ENCODE measurements at places on chromosomes 2 and 18.
A peak's percentile ranks its signal among the peaks of the same experiment; 100 is the strongest.

DNA sequence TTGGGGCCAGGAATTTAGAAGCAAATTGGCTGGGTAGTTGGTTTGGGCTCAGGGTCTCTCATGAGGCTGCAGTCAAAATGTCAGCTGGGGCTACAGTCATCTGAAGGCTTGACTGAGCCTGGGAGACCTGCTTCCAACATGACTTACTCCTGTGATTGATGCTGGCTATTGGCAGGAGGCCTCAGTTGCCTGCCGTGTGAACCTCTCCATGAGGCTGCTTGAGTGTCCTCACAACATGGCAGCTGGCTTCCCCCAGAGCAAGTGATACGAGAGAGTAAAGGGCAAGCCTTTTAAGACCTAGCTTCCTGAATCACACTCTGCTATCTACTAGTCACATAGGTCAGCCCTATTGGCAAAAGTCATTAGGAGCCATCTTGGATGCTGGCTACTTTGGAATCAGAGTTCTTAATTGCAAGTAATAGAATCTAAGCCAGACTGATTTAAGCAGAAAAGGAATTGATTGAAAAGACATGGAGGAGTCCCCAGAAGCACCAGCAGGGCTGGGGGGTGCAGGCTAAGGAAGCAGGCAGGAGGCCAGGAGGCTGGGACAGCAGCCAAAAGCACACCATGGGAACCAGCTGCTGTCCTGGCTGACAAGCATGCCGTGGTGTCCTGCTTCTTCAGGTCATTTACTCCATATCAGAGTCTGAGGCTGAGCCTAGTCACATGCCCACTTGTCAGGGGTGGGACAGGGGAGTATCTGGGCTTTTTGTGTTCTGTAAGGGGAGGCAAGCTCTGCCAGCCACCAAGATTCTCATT lies 7.8 kb upstream of the GIGYF2 start:
- DNase-seq = peak; percentile 39

DNA sequence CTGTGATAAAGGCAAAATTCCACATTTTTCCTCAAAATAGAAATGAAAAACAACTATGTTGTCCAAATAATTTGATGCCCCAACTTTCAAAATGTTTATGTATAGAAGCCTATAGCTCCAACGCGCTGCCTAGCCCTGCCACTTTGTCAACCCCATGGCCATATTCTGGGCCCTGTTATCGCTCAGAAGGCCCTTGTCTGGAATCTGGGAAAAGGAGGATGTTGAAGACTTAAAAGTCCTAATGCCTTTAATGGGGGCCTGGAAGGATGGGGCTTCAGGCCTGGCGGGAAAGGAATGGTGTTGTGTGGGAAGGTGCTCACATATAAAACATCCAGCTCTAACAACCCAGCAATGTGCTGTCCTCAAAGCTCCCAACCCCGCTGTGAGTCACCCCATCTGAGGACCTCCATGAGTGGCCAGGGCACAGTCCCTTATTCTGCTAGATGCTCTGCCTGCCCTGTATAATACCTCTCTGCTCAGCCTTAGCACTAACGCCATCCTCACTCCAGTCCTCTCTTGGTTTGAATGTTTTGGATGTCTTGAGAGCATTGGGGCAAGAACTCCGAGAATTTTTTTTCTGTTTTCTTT lies 86.0 kb downstream of the ACSL3 start:
- DNase-seq = no peak

DNA sequence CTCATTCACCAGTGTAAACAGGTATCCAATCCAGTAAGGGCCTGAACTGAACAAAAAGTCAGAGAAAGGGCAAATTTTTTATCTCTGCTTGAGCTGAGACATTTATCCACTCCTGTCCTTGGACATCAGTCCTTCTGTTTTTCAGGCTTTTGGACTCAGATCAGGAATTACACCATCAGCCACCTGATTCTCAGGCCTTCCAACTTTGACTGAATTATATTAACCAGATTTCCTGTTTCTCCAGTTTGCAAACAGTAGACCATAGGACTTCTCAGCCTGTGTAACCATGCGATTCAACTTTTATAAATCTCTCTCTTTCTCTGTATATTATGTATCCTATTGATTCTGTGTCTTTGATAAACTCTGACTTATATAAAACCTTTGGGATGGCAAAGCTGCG lies 289.3 kb upstream of the CDH2 start:
- DNase-seq = no peak

GRCh38 chr2:240299710-240300068 lies 135.8 kb upstream of the GPC1 start:
- no peak for DNase-seq

DNA sequence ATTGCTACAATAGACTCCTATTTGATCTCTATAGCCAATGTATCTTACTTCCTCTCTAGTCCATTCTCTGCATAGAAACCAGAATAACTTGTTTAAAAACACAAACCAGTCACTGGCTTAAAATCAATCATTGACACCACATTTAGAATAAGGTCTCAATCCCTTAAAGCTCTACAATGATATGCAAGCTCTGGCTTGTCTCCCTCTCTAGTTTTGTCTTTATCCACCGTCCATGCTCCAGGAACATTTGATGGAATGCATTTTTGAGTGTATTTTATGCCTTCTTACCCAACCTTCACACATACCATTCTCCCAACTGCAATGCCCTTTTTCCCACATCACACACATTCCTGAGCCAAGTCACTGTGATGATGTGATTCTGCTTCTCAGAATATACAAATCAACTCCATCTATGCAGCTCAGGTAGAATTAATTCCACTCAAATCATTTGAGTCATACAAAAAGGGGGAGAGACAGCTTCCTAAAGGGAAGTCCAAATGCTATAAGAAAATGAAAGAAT lies 1107.2 kb downstream of the DPP10 start:
- no peak for DNase-seq

GRCh38 chr18:48201337-48202005 lies 207.7 kb downstream of the ZBTB7C start:
- no peak for DNase-seq

GRCh38 chr18:26656431-26656943 lies 108.1 kb upstream of the KCTD1 start:
- DNase-seq = no peak

DNA sequence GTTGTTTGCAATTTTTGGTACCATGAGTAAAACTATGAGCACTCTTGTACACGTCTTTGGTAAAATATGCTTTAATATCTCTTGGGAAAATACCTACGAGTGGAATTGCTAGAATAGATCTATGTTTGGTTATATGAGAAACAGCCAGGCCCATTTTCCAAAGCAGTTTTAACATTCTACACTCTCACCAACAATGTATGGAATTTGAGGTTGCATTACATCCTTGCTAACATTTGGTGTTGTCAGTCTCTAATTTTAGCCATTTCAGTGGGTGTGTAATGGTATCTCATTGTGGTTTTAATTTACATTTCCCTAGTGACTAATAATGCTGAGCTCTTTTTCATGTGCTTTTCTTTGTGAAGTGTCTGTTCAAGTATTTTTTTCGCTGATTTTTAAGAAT lies 118.9 kb upstream of the TCF4 start:
- DNase-seq = no peak

- peak; percentile 52 for DNase-seq
These were observed 36.8 kb downstream of the KCNIP3 start for GRCh38 chr2:95333888-95334338.

DNA sequence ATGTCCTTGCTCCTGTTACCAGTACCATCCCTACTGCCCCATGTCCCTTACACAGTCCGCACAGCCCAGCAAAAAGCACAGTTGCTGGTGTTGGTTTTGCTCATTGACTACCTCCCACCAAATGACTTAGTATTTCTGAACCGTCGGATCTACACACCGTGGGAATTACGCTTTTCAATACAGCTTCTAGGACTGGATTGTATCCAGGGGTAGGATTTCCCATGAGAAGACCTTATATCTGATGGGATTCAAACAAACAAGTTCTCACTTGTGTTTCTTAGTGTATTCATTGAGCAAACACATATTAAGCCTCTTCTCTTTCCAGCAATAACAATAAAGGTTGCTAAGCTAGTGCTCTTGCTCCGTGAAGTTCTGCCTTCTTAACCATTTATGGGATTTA lies 25.8 kb downstream of the TRAPPC12 start:
- DNase-seq = no peak

DNA sequence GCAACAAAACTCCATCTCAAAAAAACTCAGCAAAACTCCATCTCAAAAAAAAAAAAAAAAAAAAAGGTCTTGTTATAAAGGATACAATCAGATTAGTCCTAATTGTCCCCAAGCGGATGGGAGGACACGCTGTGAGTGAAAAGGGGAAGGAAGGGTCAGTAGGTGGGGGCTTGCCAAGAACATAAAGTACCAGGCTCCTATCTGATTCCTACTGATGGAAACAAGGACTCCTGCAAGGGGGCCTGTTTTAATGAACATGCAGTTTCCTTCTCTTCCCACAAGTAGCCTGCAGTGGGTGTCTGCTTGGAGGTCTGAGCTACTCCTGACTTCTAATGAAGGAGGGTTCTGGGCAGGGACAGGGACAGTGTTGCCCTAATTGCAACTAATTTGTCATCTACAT lies 7.9 kb downstream of the SCG2 start:
- no peak for DNase-seq

- DNase-seq = no peak
These were observed 31.4 kb downstream of the TIMM21 start for GRCh38 chr18:74179623-74180199.

- no peak for DNase-seq
These were observed 184.2 kb upstream of the ACAA2 start for GRCh38 chr18:49997558-49997957.

GRCh38 chr2:19936203-19936602 lies 34.4 kb upstream of the TTC32 start:
- DNase-seq = no peak

GRCh38 chr2:6139142-6139541 lies 447.0 kb downstream of the SOX11 start:
- DNase-seq = no peak

DNA sequence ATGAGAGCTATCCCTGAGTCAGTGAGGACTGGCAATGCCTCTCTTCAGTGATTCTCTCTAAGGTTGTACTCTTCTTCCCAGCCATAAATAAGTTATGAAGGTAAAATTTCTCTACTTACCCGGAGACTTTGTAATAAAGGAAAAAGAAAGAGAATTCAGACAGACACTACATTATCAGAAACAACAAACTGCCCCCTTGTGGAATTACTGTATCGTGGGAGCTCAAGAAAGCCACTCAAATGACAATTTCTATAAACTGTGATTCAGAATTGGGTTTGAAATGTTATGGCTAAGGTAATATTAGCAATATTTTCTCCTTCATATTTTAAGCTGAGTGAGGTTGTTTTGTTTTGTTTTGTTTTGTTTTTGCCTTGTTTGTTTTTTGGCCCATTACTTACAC lies 155.8 kb upstream of the TANK start:
- no peak for DNase-seq

GRCh38 chr2:217195658-217196446 lies 336.0 kb upstream of the TNP1 start:
- DNase-seq = no peak

DNA sequence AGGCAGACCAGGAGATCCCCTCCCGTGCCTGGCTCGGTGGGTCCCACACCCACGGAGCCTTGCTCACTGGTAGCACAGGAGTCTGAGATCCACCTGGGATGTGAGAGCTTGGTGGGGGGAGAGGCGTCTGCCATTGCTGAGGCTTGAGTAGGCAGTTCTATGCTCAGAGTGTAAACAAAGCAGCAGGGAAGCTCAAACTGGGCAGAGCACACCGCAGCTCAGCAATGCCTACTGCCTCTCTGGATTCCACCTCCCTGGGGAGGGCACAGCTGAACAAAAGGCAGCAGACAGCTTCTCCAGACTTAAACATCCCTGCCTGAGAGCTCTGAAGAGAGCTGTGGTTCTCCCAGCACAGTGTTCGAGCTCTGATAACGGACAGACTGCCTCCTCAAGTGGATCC lies 85.1 kb downstream of the UGP2 start:
- DNase-seq = no peak

- DNase-seq = no peak
These were observed 327.2 kb upstream of the PKDCC start for GRCh38 chr2:41720331-41721251.

- no peak for DNase-seq
These were observed 88.2 kb downstream of the NCOA1 start for GRCh38 chr2:24579053-24579803.

- no peak for DNase-seq
These were observed 63.9 kb downstream of the LDAH start for GRCh38 chr2:20758997-20759396.

DNA sequence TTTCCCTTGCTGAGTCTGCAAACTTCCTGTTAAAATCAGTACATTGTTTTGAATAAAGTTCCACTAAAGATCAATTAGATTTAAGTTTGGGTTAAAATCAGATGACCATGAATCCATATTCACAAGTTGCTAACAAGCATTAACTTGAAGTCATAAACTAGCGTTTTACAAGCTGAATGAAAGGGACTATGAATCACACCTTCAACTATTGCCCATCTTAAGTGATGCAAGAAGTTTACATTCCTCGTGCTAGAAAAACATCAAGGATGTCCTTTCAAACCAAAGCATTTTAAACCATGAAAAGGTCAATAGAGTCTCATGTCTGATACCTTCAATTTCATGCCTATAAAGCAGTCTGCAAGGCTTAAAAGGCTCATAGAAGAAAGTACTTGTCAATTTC lies 257.2 kb upstream of the SYT4 start:
- DNase-seq = no peak

DNA sequence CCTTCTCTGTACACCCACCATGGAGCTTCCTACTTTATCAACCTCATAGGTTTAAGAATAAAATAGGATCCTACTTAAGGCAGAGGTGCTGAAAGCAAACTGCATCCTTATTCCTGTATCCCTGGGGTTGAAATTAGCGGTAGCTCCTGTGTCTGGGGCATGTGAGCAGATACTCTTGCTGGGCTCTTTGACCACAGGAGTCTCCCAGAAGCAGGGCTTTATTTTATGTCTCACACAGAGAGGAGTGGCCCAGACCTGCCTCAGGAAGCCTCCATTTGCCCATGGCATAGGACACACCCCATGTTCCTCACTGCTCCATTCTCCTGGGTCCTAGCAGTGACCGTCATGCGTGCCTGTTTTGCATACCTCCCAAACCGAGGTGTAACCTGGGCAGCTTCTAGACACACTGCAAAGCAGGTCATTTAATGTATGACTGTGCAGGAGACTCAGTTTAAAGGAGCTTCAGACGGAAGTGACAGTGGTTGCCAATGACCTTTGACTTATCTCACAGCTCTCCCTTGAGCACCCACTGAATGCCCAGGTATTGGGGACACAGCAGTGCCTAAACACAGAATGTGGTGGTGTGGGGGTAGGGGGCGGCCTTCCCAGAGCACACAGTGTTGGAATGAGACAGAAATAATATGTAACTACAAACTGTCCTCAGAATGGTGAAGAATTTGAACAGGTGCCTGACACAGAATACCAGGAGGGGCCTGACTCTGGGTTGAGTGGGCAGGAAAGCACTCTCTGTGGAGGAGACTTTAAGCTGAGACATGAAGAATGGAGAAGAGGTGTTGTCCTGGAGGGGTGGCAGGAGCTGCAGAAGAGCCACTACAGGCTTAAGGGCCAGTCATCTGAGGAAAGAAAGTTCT lies 3.7 kb downstream of the TMEM37 start:
- DNase-seq = peak; percentile 79

DNA sequence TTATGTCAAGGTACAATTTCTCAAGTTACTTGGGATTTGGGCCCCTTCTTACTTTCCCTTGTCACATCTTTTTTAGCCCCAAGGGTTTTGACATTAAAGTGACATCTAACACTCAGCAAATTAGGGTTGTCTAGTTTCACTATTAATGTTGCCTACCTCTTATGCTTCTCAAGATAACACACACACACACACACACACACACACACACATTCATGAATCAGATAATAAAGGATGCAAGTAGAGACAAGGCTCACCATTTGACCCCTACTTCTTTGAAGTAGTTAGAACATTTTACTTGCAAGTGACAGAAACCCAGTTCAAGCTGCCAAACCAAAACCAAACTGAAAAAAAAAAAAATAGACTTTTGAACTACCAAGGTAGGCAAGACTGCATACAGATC lies 138.8 kb downstream of the TRIB2 start:
- no peak for DNase-seq
